HFFc6 (cell line): ENCODE measurements at places on chromosomes 11 and 22.

DNA sequence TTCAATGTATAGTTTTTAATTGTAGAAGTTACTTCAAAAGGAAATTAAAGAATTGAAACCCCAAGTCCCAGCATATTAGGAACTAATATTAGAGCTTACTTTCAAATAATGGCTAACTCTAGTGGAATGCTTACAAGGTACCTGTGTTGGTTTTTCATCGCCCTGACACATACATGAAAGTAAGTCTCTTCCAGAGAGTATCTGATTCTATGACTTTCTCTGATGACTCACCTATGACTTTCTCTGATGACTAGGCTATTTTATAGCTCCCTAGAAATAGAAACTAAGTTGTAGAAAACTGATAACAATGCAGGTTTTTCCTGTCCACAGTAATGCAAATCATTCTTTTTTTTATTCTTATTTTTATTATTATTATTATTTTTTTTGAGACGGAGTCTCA lies 33.6 kb upstream of the MMP7 start:
- DNase-seq: peak; percentile 76

DNA sequence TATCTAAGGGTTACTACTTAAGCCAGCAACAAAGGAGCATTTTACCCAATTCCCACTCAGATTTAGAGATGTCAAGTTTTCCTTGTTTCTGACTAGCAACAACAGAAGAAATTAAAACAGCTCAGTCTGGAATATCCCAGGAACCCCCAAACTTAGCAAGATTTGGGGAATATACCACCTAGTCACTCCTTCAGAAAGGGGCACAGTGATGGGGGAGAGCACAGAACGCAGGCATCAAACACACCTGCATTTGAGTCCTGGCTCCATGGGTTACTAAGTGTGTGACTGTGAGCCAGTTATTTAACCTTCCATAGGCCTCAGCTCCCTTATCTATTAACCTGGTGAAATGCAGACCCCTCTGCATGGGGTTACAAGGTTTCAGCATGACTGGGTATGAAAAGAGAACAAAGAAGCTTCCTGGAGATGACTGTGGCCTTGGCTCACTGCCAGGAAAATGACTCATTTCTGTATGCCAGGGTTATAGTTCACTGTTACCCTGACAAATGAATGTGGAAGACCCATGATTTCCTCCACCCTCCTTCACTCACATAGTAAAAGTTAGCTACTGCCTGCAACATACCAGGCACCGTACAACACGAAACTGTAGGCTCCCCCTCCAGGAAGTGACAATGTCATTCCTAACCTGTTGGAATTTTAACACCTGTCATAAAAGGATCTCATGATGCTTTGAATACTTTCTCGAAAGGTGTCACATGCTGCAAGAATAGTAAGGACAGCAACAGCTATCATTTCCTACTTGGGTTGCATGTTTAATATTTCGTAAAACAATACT lies 79.6 kb downstream of the ME3 start:
- DNase-seq: peak; percentile 85

DNA sequence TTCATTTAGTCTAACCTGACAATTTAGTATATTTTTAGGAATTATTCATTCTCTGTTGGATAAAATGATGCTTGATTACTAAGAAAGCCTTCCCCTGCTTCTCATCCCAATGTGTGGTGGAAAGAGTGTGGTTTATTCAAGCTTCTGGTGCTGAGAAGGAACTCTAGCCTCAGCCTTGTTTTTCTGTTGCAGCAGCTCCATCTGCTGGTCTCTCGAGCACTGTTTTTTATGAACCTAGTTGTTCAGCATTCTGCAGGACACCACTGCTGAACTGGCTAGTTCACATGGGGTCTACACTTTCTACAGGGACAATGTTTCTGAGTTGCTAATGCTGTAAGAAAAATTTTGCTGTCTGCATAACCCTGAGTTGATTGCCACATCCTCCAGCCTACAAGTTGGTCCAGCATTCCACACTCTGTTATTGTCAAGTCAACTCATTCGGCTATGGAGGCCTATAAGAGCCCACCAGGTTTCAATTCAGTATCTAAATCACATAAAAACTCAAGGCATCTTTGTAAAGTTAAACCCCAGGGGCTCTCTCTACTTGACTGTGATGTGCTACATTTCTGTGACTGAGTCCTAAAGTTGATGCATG lies 14.3 kb downstream of the OR2AG2 start:
- peak; percentile 48 for DNase-seq

DNA sequence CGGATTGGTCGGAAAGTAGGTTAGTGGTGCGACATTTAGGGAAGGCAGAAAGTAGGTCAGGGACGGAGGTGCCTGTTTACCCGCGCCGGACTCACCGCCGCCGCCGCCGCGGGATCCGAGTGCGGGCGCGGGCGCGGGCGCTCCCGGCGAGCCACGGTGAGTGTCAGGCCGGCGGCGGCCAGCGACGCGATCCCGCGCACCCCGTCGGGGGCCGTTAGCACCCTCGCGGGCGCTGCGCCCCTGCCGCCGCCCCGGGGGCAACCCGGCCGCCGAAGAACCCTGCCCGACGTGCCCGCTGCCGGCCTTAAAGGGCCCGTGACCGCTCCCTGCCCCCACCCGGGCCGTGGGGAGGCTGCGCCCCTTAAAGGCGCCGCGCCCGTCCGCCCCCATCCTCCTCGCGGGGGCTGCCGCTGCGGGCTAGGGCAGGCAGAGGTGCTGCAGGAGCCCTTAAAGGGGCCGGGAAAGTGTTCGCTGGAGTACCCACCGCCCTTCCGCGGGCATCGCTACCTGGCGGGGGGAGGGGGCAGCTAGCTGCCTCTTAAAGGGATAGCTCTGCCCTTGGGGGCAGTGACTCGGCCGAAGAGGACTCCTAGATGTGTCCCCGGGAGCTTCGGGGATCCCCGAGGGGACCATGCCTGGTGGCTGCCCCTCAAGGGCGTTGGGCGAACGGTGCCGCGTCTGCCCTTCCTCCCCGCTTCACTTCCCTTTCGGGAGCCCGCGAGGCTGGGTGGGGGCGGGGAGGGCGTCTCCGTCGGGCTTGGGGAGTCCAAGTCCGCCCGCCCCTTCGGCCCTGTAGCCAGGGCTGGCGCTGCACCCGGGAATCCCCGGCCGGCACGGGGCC lies at the start of gene BMAL1:
Gene BMAL1, plus strand, starts transcription at position 23 of the 841 bp plus-strand sequence. CDS start 76,519 bp downstream, outside the sequence.
- DNase-seq: no peak

DNA sequence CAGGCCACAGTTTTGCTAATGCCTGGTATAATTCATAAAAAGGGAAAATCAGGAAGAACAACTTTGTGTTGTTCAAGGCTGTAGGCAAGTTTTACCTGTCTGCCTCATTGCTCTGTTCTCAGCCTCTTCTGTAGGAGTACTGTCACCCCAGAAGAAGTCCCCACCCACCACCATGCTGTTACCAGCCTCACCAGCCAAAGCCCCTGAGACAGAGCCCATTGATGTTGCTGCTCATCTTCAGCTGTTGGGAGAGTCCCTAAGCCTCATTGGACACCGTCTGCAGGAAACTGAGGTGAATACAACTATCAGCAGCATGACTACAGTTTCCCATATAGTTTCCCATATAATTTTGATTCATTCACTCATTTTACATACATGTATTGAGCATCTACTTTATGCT lies 11.6 kb upstream of the TOM1 start:
- no peak for DNase-seq

- peak; percentile 70 for DNase-seq
These were observed 39.3 kb downstream of the RPL27A start for GRCh38 chr11:8721609-8722500.
